ENCODE measurements at places on chromosomes 2 and 18.

DNA sequence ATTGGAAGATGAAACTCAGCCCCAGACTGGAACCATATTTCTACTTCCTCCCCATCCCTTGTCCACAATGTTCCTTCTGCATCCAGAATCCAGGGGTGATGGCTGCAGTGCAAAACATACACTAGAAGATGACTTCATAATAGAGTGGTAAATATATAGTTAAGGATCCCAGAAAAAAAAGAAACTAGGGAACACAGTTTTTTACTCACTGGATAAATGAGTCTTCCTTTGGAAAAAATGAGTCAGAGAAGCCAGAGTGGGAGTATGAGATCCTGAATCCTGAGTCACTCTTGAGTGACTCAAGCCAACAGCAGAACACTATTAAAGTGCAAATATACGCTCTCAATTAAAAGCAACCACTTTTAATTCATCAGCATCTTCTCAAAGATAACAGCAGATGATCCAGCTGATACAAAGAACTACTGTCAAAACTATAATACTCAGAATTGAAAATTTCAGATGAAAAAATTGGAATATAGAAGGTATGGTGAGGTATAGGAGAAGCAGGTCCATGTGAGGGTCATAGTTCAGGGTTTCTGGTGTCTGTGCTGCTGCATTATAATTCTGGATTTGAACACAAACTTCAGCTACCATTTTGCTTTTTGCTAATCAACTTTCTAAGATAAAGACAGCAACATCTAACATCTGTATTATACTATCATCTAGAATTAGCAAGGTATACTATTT lies 987.2 kb upstream of the CDH2 start:
- no peak for DNase-seq

GRCh38 chr2:139217641-139218040 lies 437.5 kb upstream of the NXPH2 start:
- no peak for DNase-seq

DNA sequence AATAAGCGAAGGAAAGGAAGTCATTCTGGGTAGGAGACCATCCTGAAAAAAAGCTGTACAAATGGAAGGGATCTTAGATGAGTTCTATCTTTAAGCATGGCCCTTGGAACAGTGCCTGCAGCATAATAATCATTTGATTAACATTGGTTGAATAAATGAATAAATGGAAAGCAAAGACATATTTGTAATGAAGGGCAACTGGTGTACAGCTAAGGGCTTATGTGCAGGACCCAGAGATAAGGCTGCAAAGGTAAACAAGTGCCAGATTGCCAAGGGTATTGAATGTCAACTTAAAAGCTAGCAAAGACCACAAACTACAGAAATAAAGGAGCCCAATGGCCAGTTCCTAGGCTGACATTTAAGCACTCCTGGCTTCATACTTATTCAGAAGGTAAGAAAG lies 19.4 kb downstream of the IMMT start:
- DNase-seq, result no peak

- no peak for DNase-seq
These were observed 10.8 kb downstream of the AGFG1 start for GRCh38 chr2:227482638-227483340.

DNA sequence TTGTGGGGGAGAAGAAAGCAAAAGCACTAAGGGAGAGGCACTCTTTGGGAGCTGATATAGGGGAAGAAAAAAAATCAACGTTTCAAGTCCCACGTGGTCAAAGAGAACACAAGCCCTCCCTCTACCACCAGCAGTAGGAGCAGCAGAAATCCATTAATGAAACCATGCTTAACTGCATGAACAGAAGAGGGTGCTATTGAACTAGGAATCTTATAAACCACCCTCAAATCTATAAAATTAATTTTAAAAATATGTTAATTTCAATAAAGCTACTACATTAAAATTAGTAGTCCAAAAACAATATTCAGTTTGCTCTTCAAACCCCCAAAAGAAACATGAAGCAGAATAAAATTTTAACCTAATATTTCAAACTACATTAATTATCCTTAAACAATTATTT lies 147.8 kb downstream of the TMEM18 start:
- no peak for DNase-seq
